ENCODE measurements at places on chromosomes 6 and 20. TPM values are rescaled to one million over a fixed set of nuclear protein-coding genes. Genes with fewer than 3 reads are reported as not detected.

Gene FAM162B
- not detected for total RNA-seq

Gene RRBP1
- 35.2 TPM for total RNA-seq

Gene SYCP2
- total RNA-seq, result 0.88 TPM

Gene ZNF165
- 1.9 TPM for total RNA-seq

Gene SEL1L2
- total RNA-seq, result 2.5 TPM

GRCh38 chr6:27238010-27238983, 9.2 kb upstream of the PRSS16 start:
- peak; percentile 66 for DNase-seq

DNA sequence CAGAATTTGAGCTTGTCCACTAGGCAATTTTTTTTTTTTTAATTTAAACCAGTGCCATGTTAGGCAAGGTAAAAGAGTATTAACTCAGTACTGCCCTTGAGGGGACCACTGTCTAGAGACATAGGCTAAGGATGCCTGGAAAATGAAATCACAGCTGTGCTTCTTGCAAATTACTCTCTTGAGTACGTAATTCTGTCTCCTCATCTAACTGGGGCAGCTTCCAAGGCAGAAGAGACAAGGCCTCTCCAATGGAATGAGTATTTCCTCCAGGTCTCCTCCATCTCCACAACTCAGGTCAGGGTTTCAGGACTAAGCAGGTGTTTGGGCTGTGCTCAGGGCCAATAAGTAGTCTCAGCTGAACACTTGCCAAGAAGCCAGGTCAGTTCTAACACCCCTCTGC, 33.8 kb upstream of the MRPS10 start:
- DNase-seq, result no peak

GRCh38 chr20:12090920-12091319, 173.2 kb downstream of the BTBD3 start:
- DNase-seq, result no peak

DNA sequence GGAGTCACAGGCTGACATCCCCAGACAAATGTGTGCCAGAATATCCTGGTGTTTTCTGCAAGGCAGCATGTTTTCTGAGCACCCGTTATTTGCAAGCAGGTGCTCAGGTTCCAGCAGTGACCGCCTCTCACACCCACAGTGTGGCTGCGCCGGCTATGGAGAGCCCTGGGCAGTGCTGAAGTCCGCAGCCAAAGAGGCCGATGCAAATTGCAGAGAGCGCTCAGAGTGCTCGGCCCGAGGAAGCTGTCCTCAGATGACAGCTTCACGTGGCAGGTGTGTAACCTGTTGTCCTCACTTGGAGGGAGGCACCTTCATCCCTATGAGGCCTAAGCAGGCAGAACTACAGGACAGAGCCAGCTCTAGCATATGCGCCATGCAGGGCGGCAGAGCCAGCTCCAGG, 23.5 kb upstream of the MPC1 start:
- DNase-seq, result no peak

GRCh38 chr6:151290877-151291721, 51.3 kb downstream of the AKAP12 start:
- peak; percentile 48 for DNase-seq

- no peak for DNase-seq
These were observed 3.2 kb downstream of the CNKSR3 start for GRCh38 chr6:154506991-154507898.
